ENCODE measurements at places on chromosomes 1 and 21. TPM values are rescaled to one million over a fixed set of nuclear protein-coding genes. Genes with fewer than 3 reads are reported as not detected.

Gene LRRC53
- total RNA-seq = not detected

Gene C1QTNF12
- 0.32 TPM for total RNA-seq

Gene GNAT2
- not detected for total RNA-seq

Gene ANKRD34A
- 0.32 TPM for total RNA-seq

Gene TTC39A
- total RNA-seq = 0.32 TPM

Gene SGIP1
- total RNA-seq = 49.2 TPM

Gene PRKCZ
- 0.76 TPM for total RNA-seq

Gene OR2L13
- not detected for total RNA-seq

Gene PIK3C2B
- 38.5 TPM for total RNA-seq

Gene C1orf116
- not detected for total RNA-seq

Gene CDC20
- total RNA-seq = 62.0 TPM

Gene FABP3
- total RNA-seq = 9.0 TPM

Gene ELF3
- total RNA-seq = 0.32 TPM

Gene MATN1
- under 0.01 TPM for total RNA-seq

Gene LCE1C
- not detected for total RNA-seq

Gene TFF3
- total RNA-seq = not detected

Gene ADGRL4
- total RNA-seq = 82.2 TPM

Gene COPA
- 315 TPM for total RNA-seq

Gene CACHD1
- total RNA-seq = 3.2 TPM

Gene C1orf115
- 15.3 TPM for total RNA-seq

Gene SLC16A4
- 6.8 TPM for total RNA-seq

Gene ARMH1
- 0.46 TPM for total RNA-seq

Gene SDC3
- total RNA-seq = 4.5 TPM

Gene F13B
- total RNA-seq = not detected

Measured in epithelial cell of umbilical artery (primary cell).